ENCODE measurements at places on chromosomes 13 and 19.
A peak's percentile ranks its signal among the peaks of the same experiment; 100 is the strongest.

- no peak for DNase-seq
Measured at GRCh38 chr13:61276401-61276800, 139.2 kb downstream of the PCDH20 start.

DNA sequence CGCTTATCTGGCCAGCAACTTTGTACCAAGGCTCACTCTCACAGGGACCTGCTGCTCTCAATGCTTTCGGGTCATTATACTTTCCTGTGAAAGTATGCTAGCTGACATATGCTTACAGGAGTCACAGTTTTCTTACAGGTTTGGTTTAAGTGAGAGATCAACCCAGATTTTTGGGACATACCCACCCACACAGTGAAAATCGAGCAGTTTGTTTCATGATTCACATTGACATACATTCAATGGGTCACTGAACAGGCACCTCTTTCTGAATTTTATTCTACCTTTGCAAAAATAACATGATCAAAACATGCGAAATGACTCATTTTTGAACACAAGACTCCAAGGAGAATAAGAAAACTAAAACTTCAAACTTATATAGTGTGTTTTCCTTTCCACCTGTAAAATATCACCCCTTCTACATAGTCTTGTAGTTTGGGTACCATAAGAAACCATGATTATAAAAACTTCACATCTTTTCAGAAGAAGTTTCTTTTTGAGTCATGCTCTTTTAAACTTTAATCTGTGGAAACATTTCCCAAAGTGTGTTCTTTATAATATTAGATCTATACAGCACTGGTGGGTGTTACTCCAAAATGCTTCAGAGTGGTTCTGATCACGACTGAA is 44.3 kb upstream of the TEX29 start:
- DNase-seq: no peak

DNA sequence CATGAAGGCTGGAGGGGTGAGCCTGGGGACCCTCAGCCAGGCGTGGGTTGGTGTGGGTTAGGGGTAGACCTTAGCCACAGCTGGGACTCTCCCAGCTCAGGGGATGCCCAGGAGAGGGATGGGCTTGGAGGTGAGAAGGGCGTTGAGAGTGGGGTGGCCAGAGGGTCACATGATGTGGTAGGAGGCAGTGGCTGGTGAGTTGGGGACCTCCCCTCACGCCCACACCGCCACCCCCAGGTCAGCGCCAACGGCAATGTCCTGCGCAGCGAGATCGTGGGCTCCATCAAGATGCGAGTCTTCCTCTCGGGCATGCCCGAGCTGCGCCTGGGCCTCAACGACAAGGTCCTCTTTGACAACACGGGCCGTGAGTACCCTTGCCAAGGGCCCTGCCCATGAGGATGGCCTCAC is 28.5 kb downstream of the AP1M1 start:
- DNase-seq: no peak

DNA sequence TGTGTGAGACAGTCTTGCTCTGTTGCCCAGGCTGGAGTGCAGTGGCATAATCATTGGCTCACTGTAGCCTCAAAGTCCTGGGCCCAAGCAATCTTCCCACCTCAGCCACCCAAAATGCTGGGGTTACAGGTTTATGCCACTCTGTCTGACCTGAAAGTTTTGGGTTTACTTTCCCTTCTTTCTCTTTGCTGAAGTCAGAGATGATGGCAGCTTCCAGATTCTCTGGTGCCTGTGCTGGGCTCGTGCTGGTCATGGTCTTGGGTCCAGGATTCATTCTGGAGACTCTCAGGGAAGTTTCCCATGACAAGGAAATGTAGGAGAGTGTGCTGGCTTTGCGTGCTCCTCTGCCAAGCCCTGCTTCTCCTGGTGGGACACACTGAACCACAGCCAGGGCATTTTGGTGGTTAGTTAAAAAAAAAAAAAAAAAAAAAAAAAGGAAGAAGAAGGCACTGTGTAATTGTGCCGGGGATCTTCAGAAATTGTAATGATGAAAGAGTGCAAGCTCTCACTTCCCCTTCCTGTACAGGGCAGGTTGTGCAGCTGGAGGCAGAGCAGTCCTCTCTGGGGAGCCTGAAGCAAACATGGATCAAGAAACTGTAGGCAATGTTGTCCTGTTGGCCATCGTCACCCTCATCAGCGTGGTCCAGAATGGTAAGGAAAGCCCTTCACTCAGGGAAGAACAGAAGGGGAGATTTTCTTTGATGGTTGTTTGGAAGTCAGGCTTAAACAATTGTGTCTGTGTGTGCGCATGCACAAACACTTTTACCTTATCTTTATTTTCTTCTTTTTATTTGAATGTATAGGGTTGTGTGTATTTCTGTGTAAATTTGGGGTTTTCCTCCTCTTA is at the start of gene ALOX5AP:
Gene ALOX5AP (plus strand): TSS at position 519 of the 847 bp plus-strand sequence. CDS start 63 bp downstream, at position 582.
- DNase-seq: no peak

GRCh38 chr19:10452726-10453618 is 32.6 kb downstream of the PDE4A start:
- DNase-seq: no peak

- no peak for DNase-seq
Measured at GRCh38 chr13:41533266-41534052, 76.1 kb downstream of the RGCC start.

DNA sequence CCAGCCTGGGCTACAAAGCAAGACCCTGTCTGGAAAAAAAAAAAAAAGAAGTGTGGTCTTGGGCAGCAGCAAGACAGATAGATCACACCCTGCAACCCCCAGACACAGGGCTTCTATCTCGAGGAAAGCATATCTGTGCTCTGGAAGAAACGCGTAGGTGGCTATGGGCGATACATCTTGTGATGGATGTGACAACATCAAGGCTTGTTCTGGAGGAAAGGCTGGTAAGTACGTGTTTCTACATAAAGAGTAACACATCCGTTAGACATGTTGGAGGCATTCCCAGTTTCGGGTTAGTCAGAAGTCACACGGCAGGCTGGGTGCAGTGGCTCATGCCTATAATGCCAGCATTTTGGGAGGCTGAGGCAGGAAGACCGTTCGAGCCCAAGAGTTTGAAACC is 6.6 kb upstream of the DHDH start:
- DNase-seq: peak; percentile 97

DNA sequence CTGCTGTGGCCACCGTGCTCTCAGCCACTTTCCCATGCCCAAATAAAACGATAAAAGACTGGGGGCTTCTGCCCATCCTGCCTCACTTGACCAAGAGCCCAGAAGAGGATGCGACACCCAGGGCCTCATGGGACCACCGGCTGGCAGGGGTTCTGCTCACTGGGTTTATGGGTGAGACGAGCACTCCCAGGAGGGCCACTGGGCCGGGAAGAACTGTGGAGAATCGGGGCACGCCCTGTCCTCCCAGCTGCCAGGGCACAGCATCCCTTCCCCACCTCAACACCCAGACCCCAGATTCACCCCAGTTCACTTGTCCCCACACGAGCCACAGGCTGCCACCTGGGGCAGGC is 4.7 kb upstream of the F10 start:
- no peak for DNase-seq

DNA sequence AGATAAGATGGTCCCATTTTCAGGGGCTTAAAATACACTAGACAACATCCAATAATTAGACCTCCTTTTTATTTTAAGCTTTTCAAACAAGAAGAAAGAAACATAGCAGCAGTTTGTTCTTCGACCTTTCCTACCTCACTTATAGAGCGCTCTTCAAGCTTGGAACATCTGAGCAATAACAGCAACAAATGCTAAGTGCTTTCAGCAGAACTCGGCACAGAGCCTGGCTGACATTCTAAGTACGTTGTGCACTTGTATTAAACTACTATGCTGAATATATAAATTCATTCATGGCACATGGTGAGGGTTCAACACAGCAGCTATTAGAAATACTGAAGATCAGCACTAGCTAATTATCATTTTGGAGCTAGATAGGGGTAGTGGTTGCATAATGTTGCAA is 256.1 kb upstream of the MAB21L1 start:
- no peak for DNase-seq

DNA sequence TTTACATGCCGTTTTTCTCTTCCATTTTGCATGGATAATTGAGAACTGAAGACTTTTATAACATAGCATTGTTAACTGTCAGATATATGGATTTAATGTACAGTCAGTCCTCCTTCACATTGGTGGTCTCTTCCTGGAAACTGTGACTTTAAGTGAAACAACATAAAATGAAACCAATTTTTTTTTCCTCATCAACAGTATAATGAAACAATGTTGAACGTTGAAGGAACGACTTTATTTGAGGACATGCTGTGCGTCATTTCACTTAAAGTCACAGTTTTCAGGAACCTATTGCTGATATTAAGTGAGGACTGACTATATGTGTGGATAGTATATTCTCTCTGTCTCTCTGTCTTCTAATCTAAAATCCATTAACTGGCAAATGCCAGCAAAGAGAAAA is 54.8 kb downstream of the COG3 start:
- DNase-seq: no peak

DNA sequence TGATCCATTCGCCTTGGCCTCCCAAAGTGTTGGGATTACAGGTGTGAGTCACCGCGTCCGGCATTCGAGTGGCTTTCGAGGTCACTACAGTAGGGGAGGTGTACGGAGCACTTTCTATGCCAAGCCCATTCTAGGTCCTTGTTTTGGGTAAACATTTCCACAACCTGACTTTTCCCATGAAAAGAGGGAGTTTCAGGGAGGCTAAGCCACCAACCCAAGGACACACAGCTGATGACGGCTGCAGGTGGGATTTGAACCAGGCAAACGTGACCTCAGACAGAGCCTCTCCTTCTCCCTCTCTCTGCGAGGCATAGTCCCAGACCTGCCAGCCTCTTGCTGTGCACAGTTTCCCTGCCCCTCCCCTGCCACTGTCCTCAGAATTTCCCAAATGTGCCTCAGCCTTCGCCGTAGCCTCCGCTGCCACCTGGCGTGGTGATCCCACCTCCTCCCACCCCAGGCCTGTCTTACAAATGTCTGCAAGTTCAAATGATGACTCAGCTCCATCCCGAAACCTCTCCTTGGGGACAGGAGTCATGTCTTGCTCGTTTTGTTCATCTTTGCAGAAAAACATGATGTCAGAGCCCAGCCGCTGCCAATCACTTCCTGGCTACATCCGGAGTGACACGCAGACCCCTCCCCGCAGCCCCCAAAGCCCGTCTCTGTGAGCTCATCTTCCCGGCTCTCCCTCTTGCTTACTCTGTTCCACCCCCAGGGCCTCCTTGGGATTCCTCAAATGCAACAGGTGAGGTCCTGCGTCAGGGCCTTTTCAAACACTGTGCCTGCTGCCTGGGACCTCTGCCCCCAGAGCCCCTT is 6.6 kb upstream of the GADD45B start:
- DNase-seq: no peak

DNA sequence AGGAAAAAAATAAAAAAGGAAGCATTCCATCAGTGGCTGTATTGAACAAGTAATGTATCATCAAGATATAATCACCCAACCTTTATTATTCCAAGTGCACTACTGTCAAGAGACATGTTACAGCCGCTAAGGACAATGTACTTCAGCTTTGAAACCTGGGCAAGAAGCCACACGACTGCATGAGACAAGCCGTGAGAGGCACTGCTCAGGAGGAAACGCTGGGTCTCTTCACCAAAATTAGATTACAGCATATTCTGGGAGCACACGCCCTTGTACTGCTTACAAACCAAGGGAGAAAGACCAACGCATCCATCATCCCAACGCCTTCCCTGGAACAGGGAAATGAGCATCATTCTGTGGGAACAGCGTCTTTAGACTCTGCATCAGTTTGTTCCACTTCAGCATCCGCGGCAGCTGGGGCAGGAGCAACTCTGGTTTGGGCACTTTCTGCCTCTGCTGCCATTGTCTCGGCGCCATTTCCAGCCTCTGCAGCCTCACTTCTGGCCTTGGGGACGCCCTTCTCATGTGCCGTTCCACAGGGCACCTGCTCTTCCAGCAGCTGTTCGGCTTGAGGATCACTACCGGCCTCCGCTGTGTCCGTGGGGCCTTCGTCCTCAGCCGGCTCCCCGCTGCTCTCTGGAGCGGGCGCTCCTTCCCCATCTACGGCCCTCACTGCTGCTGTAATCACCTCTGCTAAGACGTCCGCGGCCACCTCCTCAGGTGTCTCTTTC is 22.4 kb upstream of the BRD4 start:
- DNase-seq: no peak

GRCh38 chr13:39528661-39528980 is 74.4 kb downstream of the LHFPL6 start:
- no peak for DNase-seq

DNA sequence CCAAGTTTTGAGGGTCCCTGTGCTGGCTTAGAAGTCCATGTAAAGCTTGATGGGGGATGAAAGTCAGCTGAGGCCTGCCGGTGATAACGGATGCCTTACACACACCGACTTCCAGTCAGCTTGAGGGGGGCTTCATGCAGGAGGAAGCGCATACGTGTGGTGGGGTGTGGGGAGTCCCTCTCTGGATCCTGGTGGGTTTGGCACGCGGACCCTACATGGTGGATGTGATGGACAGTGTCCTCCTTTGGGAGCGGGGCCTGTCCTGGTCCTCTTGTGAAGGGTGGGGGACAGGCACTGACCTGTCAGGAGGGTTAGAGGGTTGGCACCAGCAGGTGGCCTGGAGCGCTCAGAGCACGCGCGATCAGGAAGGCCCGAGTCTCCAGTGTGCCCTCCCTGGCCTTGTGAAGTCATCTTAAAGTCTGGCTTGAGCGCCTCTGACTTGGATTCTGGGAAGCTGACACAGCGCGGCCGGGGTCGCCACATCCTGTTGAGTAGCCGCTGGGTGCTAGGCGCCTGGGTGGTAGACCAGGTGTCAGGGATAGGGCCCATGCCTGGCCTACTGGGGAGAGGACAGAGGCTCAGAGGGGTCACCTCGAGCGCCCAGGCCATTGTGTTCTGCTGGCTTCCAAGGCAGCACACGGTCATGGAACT is 2.9 kb downstream of the DAZAP1 start:
- no peak for DNase-seq

GRCh38 chr19:49398001-49398615 is 10.1 kb downstream of the KASH5 start:
- no peak for DNase-seq

DNA sequence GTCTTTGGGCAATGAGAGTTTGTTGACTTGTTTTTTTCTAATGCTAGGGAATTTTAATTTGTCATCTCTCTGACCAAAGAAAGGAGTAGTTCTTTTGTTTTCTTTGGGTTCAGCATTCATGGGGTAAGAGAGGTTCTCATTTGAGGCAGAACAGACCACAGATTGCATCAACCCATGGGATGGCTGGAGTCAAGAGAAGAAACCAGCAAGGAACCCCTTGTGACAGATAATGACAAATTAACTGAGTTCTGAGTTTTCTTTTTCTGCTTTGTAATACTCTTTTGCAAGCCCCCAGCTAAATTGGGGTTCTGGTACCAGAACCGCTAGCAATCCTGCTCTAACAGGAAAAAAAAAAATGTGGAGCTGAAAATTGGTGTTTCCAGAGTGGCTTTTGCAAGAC is 864.1 kb downstream of the DIAPH3 start:
- DNase-seq: no peak

Data from COLO829 (cell line).